ENCODE measurements at places on chromosomes 11 and 22.

GRCh38 chr11:13869398-13869886 is 93.1 kb upstream of the SPON1 start:
- DNase-seq: no peak

GRCh38 chr22:30420347-30421125 is 5.0 kb upstream of the MTFP1 start:
- DNase-seq: no peak

DNA sequence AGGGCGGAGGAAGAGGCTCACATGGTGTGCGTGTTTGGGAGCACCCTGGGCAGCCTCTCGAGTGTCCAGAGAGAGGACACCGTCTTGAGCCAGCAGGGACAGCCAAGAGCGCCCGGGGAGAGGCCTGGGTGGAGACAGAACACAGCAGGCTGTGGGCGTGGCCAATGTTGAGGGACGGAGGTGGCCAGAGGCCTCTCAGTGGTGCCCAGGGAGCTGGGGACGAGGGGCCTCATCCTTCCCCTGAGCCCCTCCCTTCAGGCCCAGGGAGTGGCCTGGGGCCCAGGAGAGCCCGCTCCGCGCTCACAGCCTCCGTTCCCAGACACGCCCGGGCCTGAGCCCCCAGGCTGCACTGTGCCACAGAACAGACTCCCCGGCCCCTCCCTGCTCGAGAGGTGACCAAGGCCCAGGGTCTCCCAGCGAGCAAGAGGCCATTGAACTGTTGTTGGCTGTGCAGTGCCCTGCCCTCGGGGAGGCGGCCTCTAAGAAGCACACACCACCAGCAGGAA is 48.4 kb downstream of the CDKN1C start:
- DNase-seq: no peak

- DNase-seq: peak; percentile 8
These were observed 35.7 kb downstream of the NECTIN1 start for GRCh38 chr11:119693253-119693815.

DNA sequence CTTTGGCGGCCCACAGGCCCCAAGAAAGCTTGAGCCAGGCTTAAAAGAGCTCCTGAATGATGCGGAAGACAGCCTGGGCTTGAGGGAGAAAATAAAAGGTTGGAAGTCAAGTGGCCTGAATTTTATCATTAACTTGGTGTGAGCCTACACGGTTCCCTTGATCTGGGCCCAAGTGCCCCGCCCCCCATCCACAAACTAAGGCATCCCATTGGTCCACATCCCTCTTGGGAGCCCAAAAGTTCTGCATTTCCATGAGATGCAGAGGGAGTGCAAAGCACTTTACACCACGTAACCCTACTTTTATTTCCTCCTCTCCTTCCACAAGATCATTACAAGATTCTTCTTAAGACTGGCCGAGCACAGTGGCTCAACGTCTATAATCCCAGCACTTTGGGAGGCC is 22.2 kb downstream of the LARGE1 start:
- no peak for DNase-seq

DNA sequence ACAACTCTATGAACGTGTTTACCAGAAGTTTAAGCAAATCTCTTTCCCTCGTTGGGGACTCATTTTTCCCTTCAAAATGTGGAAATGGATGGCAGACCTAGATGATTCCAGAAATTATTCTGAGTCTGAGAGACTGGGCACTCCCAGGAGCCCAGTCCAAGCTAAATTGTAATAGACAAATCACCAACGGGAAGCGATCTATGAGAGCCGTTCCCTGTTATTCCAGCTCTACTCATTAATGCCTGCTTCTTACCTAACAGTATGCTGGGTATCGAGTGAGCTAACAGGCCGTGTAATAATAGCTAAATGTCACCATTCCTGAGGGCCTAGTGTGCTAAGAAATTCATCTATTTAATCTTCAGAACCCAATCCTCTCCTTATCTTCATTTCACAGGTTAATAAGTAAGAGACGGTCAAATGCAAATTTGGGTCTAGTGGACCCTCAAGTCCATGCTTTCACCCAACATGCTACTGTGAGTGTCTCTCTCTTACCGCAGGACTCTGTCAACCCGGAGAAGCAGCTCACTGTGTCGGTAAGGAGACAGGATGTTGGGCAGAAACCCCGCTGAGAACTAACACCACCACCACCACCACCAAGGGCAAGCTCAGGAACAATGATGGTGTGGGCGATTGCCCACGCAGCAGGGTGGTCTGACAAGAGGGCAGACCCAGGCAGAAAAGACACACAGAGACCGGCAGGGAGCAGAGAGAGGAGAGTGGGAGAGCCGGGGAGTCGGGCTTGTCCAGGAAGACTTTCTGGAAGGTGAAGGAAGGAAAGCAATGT is 57.1 kb upstream of the TIMP3 start:
- no peak for DNase-seq

DNA sequence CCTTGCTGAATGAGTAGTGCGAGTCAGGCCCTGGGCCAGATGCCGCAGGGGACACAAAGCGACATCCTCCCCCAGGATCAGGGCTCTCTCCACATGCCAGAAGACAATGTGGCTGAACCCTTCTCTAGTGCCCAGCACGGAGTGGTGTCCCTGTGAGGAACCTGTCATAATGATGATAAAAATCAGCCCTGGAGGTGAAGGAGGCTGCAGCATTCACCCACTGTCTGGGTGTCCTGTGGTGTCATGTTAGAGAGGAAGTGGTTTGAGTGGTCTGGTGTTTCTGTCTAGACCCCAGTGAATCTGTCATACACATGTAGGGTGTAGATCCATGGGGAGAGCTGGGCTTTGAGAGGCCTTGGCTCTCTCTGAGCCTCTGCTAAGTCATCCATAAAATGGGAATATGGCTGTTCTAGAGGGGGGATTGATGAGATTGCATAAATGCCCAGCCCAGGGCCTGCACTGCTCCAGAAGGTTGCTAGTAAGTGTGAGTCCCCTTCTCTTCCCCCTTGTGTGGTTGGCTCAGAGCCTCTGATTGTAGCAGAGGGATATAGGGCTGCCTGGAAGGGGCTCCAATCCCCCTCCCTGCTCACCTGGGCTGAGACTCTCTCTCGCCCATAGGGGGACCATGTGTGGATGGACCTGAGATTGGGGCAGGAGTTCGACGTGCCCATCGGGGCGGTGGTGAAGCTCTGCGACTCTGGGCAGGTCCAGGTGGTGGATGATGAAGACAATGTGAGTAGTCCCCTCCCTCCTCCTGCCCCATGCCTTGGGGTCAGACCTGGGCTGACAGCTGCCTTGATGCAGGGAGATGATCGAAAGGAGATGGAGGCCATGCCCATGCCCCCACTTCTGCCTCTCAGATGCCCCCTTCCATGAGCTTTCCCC is 14.3 kb downstream of the MYO7A start:
- DNase-seq: no peak

GRCh38 chr11:12131943-12132789 is 21.8 kb downstream of the MICAL2 start:
- no peak for DNase-seq
